ENCODE measurements at places on chromosomes 7 and 10. TPM values are rescaled to one million over a fixed set of nuclear protein-coding genes. Genes with fewer than 3 reads are reported as not detected.
A peak's percentile ranks its signal among the peaks of the same experiment; 100 is the strongest.

The DUS4L gene
- total RNA-seq = 5.7 TPM

DNA sequence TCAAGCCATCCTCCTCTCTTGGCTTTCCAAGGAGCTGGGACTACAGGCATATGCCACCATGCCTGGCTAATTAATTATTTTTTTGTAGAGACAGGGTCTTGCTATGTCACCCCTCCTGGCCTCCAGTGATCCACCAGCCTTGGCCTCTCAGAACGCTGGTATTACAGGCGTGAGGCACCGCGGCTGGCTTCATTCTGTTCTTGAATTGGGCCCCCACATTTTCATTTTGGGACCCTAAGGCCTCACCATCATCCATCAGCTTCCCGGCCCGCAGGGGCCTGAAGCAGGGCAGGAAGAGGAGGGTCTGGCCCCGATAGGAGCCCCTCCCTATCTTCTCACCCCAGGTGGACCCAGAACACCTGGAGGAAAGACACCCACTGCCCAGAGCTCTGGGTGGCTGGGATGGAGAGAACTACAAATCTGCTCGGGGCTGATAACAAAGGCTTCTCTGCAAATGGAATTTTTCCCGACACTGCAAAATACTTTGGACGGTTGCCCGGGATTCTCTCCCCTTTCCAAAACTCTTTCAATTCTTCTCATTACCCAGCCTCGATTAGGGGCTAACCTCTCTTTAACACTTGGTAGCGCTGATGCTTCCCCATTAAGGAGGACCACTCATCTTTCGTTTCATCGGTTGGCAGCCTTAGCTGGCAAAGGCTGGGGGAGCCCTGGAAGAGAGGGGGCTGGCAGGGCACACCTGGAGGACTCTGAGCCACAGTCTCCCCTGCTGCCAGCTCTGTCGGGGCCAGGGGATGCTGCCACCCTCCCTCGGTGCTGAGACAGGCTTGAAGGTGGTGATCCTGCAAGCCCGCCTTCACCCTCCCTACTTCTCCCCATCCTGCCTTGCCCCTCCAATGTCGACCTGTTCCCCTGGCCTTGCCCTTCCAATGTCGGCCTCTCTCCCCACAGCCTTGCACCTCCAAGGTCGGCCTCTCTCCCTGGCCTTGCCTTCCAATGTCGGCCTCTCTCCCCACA, 81.0 kb upstream of the GNA12 start:
- DNase-seq = no peak

The DGKI gene
- total RNA-seq = 0.53 TPM

DNA sequence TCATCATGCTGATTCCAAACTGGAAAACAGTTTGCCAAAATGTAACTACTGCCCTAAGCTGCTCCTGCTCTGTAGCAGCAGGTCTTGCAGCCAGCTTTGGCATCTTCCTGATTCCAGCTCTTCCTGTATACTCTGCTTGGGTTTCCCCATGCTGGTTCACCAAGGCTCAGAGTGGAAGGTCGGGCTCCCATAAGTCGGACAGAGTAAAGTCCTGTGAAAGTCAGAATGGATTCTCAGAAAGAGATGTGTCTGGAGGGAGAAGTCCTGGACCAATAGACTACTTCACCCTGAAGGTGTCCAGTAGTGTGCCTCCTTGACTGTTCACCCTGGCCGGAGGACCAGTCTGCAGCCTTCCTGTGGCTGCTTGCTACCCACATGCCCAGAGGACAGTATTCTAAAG, 93.8 kb downstream of the STRA8 start:
- DNase-seq = no peak

DNA sequence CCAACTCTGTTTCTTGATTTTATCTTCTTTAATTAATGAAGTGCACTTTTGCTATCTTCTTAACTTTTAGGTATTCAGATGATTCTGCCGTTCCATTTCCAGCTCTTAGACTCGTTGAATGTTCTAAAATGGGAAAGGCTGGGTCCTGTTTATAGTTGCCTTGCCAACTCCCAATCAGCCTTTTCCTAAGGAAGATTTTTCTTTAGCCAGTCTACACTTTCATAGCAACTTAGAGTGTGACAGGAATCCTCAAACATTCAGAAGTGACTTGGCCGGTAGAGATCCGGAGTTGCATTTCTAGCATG, 23.0 kb upstream of the TRIL start:
- DNase-seq = no peak

DNA sequence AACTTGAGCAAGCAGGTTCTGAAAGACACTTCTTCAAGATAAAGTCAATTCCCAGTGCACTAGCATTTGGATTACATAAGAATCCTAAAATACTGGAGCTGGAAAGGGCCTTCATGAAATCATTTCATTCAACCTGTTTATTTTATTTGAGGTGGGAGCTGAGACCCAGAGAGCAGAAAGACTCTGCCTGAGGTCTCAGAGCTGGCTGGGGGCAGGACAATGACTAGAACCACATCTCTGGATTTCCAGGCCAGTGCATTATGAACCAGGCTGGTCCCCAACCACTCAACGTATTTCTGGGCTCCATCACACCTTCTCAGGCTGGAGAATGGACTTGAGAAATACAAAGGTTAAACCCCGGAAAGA, 8.4 kb downstream of the ANXA11 start:
- no peak for DNase-seq

The GLRX3 gene
- total RNA-seq = 109 TPM

GRCh38 chr7:47896809-47897423, 51.4 kb downstream of the PKD1L1 start:
- DNase-seq = no peak

The BUD31 gene
- total RNA-seq = 116 TPM

DNA sequence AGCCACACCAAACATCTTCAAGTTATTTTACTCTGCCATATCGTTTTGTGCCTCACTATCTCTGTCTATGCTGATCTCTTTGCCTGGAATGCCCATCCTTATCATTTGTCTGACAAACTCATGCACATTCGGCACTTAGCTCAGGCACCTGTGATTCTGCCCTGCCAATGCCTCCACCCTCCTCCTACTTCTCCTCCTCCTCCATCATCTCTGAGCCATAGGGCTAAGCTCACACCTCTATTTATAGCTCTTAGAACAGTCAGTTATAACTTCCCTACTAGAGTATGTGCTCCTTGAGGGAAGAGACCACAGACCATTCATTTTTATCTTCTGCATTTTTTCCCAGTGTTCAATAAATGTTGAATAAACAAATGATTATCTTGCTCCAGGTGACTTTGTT, 51.2 kb upstream of the CDK13 start:
- DNase-seq = no peak

GRCh38 chr7:101915000-101915399, 97.6 kb downstream of the CUX1 start:
- DNase-seq = no peak

DNA sequence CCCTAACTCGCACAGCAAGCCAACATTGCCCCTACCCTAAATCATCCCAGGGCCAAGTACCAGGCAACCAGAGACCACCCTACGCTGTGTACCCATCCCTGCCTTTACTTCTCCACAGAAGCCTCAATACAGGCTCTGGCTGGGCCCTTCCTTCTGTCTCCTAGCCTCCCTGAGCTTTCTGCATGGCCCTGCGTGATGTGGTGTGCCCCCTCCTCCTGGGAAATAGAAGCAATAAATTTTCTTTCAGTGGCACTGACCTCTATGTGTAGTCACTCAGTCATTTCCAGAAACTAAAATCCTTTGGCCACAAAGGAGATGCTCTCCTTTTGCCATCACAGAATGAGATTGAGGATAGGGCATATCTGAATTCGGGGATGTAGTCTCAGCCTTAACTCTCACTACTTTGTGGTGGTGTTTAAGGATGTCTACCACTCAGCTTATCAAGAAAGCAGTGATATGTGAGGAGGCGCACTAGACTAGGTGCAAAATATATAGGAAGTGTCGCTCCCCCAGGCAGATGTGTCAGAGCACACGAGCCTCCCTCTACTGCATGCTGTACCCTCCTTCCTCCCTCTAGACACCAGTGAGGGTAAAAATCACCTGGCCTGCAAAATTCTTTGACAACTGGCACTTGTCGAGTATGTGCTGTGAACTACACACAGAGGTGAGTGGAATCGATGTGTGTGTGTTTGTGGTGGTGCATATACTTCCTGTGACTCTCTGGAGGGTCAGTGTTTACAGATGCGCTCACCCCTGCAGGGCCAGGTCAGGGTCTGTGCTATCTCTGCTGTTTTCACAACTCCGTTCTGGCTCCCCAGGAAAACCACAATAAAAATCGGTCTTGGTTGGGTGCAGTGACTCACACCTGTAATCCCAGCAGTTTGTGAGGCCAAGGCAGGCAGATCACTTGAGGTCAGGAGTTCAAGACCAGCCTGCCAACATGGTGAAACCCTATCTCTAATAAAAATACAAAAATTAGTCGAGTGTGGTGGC, 825.9 kb upstream of the IGFBP3 start:
- no peak for DNase-seq

The LIPN gene
- total RNA-seq = not detected

- DNase-seq = no peak
These were observed 137.6 kb upstream of the VWC2 start for GRCh38 chr7:49635800-49636199.

DNA sequence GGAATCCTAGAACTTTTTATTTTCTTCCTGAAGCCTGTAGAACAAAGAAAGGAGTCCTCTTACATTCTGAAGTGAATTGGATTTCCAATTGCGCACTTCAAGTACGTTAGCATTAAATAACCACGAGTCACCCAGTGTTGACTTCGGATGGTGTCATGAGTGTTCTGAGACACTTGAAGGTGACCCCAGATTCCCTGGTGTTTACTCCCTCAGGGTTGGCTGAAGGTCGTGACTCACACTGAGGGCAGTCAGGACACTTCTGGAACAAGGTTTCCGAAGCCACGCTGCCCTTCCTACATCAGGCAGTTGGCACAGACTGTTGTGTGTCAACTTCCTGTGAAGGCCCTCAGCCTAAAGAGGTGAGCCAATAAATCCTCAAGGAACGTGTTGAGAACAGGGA, 186.6 kb upstream of the CELF2 start:
- DNase-seq = peak; percentile 96

The VGF gene
- total RNA-seq = not detected

The LOXL4 gene
- 1.3 TPM for total RNA-seq

GRCh38 chr10:103276896-103277712, at the start of gene INA:
INA (plus strand) TSS chr10:103277138; CDS start chr10:103277212, 74 bp downstream.
- no peak for DNase-seq

The C7orf33 gene
- total RNA-seq = not detected

The PCBD1 gene
- 54.6 TPM for total RNA-seq

DNA sequence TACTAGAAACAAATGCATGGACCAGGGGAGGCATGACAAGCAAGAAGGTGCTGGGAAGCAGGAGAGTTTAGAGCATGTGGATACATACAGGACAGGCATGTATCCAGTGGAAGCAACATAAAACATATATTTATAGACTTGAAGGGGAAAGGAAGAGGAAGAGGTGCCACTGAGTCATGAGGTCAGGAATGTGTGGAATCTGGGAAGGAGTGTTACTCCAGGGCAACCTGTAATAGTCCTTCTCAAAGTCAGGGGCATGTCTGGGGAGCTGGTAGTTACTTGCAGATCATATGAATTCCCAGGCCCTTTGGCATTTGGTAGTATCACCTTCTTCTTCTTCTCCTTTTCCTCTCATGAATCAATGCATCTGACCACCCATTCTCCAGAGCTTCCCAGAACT, 246.6 kb downstream of the XPNPEP1 start:
- DNase-seq = no peak

GRCh38 chr7:32092346-32092745, 22.1 kb upstream of the PDE1C start:
- DNase-seq = no peak

The DHTKD1 gene
- 19.8 TPM for total RNA-seq

The ANKRD22 gene
- not detected for total RNA-seq

- DNase-seq = no peak
These were observed 229.1 kb downstream of the PLXNA4 start for GRCh38 chr7:132347123-132347522.

DNA sequence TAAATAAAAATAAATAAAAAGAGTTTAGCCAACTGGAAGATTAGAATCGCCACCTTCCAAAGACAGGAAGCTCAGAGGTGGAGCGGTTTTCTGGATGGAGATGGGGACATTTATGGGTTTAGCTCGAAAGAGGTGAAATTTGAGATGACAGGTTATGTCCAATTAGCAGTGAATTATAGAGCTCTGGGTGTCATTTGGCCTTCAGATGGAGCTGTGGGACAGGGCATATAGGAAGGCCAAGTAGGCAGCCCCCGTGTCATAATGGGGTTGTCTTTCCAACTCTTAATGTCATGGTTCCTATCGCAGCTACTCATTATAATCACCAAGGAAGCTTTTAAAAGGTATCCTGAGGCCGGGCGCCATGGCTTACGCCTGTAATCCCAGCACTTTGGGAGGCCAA, 21.0 kb upstream of the EEPD1 start:
- no peak for DNase-seq

DNA sequence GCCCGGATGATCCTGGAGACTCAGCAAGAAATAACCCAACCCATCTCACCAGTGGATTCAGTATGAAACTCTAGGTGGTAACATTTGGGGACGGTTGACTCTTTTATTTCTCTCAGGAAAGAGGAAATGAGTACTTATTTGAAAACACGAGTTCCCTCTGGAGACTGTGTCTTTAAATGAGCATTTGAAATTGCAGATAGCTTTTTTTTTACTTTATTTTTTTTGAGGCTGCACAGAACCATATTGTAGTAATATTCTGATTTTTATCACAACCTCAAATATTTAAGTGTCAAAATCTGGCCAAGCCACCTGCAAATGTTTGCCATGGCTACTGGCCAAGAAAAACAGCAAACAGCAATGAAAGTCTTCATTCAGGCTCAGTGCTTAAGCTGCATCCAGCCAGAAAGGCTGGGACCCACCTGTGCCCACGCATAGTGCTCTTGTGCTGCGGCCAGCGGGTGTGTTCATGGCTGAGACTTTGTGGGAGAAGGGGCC, 160.8 kb downstream of the CREB5 start:
- no peak for DNase-seq

DNA sequence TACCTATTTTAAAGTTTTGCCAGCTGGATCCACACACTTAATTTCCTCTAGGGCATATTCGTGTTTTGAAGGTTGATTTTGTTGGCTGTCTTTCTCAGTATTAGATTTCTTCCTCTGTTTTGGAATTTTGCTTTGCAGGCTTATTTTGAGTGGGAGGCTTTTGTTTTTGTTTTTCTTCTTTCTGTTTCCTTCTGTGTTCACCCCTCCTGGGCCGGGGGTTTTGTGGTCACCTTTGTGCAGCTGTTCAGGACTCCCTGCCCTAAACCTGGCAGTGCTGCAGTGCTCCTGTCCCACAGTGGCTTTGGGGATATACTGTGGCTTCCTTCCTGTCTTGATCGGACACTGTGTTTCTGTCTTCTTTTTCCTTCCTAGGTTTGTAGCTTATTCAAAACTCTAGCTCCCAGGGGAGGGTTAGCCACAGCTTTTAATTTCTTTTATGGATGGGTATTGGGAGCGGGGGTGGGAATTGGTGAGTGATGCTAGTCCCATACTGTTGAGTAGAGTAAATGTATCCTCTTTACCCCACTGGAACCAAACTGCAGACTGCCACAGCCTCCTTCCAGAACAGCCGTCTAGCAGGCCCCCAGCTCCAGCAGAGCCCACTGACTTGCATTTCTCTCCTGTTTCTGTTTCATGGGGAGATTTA, 228.7 kb upstream of the FZD8 start:
- no peak for DNase-seq

DNA sequence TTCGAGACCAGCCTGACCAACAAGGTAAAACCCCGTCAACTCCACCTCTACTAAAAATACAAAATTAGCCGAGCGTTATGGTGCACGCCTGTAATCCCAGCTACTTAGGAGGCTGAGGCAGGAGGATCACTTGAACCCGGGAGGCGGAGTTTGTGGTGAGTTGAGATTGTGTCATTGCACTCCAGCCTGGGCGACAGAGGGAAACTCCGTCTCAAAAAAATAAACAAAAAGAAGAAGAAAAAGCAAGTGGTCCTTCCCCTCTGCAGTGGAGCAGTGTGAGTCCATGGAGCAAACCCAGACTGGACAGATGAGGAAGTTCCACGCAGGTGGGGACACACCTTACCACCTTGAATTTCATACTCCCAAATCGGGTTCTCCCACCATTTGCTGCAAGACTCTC, 13.1 kb upstream of the SERPINE1 start:
- DNase-seq = no peak

Data from pulmonary artery endothelial cell (primary cell).